ENCODE measurements at places on chromosomes 4 and X. TPM values are rescaled to one million over a fixed set of nuclear protein-coding genes. Genes with fewer than 3 reads are reported as not detected.

Gene KDM6A
- 5.1 TPM for total RNA-seq

Gene MAOA
- total RNA-seq: not detected

Gene AFM
- total RNA-seq: not detected

Gene NLGN3
- 0.20 TPM for total RNA-seq

Gene GABRB1
- 1.3 TPM for total RNA-seq

Gene CXCL11
- not detected for total RNA-seq

Gene SLC6A14
- not detected for total RNA-seq

Gene DRP2
- total RNA-seq: not detected

Gene TCEANC
- total RNA-seq: 11.2 TPM

Gene GPRASP1
- total RNA-seq: not detected

Gene EBP
- total RNA-seq: 66.8 TPM

Gene P2RY10
- total RNA-seq: not detected

Gene NONO
- 523 TPM for total RNA-seq

Gene KIAA1210
- not detected for total RNA-seq

Gene NXF2B
- not detected for total RNA-seq

Gene SSX2B
- not detected for total RNA-seq

Gene JCHAIN
- total RNA-seq: not detected

Gene NAP1L3
- 3.1 TPM for total RNA-seq

Gene MSANTD1
- not detected for total RNA-seq

Gene TCEAL2
- total RNA-seq: not detected

Gene DOK7
- 20.7 TPM for total RNA-seq

Gene PRR32
- total RNA-seq: not detected

Data from Caki2 (cell line).